HAP-1 (cell line): ENCODE measurements at places on chromosomes 12 and 14.
A peak's percentile ranks its signal among the peaks of the same experiment; 100 is the strongest.

GRCh38 chr12:91874086-91874865 is 271.4 kb downstream of the BTG1 start:
- no peak for DNase-seq

- DNase-seq, result no peak
Measured at GRCh38 chr12:30840715-30841114, 85.8 kb upstream of the TSPAN11 start.

- no peak for DNase-seq
Measured at GRCh38 chr12:145369-145960, 68.5 kb downstream of the SLC6A12 start.

DNA sequence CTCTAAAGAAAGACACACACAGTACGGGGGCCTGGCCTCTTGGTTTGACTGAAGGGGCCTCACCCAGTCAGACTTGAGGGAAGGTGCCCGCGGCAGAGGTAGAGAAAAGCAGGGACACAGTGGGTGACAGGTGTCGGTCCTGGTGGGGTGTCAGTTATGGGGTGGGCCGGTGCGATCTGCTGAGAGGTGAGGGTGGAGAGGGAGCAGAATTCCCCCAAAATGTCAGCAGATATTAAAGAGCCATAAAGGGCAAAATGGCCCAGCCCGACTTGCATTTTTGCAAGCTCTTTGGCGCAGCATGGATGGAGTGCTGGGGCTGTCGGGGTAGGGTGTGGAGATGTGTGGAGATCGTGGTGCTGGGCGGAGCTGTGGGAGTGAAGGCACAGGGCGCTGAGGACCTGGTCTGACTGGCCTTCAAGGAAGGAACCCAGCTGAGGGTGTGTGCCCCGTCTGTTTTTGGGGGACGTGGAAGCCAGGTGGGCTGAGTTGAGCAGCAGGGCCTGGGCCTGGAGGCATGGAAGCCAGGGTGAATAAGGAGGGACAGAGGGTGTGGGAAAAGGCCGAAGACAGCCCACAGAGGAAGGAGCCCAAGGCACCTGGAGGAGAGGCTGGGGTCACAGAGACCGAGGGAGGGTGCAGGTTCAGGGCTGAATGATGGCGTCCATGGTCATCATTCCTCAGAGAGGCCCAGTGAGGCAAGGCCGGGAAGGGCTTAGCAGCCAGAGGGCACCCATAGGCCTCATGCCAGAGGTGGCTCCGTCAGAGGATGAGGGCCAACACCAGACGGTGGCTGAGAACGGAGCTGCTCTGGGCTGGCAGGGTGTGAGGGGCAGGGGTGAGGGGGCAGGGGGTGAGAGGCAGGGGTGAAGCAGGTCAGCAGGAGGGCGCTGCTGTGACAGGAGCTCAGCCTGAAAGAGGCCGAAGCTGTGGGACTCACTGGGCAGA is 48.2 kb upstream of the DYNC1H1 start:
- no peak for DNase-seq

- no peak for DNase-seq
Measured at GRCh38 chr14:68547305-68548193, 245.3 kb downstream of the ZFP36L1 start.

DNA sequence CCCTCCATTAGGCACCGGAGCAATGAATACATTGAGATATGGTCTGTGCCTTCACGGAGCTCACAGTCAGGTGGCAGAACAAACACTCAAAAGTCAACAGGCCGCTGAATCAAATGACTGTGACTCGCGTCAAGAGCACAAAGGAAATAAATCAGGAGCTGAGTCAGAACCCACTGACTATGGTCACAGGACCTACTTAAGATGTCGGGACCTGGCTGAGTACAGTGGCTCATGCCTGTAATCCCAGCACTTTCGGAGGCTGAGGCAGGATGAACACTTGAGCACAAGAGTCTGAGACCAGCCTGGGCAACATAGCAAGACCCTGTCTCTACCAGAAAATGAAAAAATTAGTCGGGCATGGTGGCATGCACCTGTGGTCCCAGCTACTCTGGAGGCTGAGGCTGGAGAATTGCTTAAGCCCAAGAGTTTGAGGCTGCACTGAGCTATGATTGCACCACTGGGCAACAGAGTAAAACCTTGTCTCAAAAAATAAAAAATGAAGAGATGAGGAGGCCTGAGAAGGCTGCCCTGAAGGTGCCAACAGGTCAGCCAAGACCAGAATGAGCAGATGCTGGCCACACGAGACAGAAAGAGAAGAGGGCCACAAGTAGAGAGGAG is 19.9 kb downstream of the TMEM233 start:
- no peak for DNase-seq

DNA sequence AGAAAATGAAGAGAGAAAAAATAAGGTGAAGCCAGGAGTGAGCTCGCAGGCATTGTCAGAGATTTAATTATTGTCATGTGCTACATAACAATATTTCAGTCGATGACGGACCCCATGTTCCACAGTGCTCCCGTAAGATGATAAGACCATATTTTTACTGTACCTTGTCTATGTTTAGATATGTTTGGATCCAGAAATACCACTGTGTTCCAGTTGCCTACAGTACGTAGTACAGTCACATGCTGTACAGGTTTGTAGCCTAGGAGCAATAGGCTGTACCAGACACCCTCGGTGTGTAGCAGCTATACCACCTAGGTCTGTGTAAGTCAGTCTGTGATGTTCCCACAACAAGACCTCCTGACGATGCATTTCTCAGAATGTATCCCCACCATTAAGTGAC is 137.5 kb downstream of the FBXL14 start:
- DNase-seq, result no peak

DNA sequence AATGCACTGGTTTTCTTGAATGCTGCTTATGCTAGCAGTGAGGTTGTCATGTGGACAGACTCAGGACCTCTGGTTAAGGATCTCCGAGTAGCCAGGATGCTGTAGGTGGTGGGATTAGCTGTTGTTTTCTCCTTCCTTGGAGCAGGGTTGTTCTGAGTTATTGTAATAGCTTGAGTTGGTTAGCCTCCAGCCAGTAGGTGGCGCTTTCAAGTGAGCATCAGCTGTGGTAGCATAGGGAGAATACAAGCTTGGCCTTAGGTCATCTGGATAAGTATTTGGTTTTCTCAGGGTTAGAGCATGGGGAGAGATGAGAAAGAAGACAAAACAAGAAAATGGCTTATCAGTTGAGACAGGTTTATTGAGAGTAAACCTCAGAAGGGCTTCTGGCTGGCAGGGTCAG is 299.7 kb upstream of the FBXO33 start:
- no peak for DNase-seq

DNA sequence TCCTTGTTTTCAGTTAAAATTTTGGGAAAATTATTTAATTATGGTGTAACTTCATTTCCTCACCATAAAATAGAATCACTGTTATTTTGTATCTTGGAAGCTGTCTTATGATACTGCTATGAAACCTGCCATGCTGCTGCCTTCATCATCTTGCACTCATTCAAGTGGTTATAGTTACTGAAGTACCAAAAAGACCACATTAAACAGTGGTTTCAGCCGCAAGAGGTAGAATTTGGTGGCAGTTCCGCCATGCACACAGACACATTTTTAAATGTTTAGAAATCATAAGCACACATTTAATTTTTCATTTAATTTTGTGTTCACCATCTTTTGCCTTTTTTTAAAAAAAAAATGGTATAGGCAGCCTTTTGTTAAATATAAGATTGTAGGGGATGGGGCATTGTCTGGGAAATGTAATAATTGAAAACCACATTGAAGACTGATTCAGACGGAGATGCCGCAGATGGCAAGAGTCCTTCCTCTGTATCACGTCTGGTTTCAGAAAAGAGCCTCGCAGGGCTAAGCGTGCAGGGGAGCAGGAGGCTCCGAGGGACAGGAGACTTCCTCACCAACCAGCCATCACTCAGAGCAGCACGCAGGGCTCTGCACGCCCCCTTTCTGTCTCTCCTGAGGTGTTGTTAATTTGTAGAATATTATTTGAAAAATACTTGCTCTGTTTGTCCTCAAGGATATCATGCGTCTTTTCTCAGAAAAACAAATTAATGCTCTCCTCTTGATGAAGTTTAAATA is 115.2 kb upstream of the PELI2 start:
- no peak for DNase-seq

- DNase-seq, result no peak
Measured at GRCh38 chr12:52969166-52969795, 20.4 kb downstream of the KRT18 start.

DNA sequence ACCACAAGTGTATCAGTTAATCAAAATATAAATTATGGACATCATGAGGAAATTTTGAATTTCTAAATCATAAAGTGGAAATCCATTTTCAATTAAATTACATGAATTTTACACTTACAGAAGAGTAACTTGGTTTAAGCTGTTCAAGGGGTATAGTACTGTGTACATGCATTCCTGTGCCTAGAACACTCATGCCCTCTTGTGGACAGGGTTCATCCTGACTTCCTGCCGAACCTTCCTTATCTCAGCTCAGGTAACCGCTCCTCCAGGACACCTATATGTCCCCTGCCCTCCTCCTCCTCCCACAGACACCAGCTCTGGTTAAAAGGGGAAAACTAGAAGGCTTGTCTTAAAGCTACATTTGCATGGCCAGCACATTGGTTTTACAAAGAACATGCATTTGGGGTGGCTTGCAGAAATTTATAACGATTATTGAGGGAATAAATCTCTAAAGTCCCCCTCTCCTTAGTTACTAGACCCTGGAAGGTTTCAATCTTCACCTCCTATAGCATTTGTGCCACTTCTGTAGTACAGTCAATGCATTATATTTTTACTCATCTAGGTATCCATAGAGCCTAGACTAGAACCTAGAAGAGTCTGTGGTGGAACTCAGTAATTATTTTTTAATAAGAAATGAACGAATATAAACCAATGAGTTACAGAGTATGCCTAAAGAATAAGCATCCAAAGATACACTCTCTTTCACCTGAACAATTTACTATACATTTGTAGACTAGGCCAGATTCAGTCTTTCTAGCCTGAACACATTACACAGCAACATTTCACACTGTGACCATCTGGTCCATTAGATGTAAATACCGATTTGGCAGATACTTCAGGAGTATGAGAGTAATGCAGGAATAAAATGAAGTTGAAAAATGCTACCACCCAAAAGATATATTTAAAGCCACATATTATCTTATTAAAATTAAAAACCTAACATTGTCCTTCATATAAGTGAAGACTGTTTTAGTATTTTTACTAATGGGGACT is 345.6 kb downstream of the PAWR start:
- DNase-seq, result peak; percentile 75

- no peak for DNase-seq
Measured at GRCh38 chr12:30975581-30975980, 49.0 kb downstream of the TSPAN11 start.

GRCh38 chr12:8699714-8700113 is 1.9 kb downstream of the RIMKLB start:
- no peak for DNase-seq
